ENCODE measurements at places on chromosomes 2 and 18.

DNA sequence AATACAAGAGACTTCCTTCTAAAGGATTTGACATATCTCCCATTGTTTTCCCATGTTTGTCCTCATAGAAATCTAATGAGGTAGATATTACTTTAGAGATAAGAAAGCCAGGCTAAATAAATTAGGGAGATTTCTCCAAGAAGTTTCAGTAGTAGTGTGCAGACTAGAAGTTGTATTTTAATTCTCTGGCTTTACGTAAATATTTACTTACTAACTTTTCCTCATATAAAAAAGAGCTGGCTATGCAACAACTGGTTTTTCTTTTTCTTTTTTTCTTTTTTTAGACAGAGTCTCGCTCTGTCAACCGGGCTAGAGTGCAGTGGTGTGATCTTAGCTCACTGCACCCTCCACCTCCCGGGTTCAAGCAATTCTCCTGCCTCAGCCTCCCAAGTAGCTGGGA, 60.6 kb upstream of the ACYP2 start:
- no peak for DNase-seq

DNA sequence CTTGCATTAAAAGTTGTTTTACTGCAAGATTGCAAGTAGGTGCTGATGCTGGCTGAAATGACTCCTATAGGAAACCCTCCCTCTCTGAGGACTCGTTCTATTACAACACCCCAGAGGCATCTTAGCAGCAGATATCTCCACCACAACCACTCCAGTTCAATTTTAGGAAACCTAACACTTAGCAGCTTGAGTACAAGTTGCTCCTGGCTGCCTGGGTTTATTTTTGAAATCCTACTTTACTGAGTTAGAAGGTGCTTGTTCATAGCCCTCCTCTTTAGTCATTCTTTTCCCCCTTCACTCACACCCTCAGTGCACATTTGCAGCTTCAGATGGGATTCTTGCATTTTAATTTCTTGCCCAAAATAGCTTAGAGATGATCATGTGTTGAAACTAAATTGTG, 111.5 kb downstream of the MTCL1 start:
- no peak for DNase-seq

- DNase-seq, result no peak
Observed at GRCh38 chr2:1742681-1743395, 1.5 kb downstream of the PXDN start.

GRCh38 chr2:37326866-37327634, 2.4 kb upstream of the PRKD3 start:
- no peak for DNase-seq

DNA sequence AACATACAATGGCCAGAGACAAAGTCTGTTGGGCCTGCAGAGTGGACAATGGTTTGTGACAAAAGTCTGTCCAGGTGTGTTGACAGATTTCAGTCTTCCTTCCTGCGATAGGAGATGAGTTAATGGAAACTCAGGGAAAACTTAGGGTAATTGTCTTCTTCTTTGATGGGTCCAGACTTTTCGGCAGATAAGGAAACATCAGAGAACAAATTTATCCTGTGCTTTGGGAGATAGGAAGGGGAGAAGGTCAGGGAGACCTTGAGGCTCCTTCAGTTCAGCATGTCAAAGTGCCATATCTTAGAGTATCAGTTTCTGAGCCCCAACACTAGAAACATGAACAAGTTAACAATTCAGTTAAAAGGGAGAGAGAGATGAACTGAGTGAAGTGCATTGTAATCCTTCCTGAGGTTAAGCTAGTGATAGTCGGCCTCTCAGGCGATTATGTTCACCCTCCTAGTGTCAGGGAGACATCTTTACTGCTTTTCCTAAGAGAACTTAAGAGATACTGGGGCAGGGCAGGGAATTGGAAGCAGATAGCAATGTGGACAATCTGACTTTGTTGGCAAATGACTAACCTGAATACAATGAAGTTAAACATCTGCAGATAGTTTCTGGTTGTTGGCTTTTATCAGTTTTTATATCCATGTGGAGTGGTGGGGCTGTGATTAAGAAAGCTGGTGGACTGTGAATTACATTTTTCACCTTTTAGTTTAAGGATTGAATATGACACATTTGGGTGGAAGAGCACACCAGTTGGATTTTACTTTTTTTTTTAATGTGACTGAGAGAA, 248.8 kb upstream of the FN1 start:
- DNase-seq, result no peak

- DNase-seq, result no peak
Observed at GRCh38 chr18:3513481-3513880, 63.5 kb downstream of the TGIF1 start.

GRCh38 chr2:190802626-190803209, 77.9 kb upstream of the GLS start:
- no peak for DNase-seq

DNA sequence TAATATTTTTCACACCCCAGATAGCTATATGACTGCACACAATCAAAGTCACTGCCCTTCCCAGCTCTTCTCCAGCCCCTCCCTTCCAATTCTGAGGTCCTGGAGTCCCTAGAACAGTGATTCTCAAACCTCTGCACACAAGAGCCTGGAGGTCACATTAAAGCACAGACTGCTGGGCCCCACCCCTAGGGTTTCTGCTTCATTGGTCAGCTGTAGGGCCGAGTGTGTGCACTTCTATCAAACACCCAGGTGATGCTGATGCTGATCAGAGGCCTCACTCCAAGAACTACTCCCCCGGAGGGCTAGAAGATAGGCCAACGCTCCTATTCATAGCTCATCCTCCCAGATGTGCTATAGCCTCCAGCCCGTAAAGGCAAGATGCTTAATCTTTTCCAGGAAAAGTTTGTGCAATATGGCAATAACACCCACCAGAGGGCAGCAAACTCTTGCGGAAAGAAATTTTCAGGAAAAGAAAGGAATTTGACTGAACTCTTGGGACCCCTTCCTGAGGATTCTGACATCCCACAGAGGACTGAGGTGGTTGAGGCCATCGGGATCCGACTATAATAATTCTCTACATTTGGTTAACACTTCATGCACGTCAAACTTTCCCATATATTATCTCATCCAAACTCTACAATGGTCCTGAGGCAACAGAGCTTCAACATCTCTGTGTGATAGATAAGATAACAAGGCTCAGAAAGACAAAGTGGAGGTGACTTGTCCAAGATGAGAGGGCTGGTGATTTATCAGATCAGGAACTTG, 194.2 kb upstream of the PKDCC start:
- DNase-seq, result peak; percentile 63

DNA sequence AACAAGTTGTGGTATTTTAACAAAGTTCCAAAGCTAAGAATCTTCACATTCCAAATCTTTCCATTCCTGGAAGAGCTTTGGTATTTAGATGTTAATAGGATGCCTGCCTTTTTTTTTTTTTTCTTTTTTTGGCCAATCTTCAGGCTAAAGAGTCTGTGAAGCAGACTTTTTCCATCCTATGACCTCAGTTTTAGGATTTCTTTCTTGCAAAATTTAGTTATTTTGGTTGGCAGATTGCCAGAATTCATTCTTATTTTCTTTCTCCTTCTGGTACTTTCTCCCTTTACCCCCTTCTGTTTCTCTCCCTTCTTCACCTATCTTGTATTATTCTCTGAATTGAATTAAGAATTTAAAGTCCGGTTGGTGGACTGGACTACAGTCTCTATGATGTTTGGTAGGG, 217.8 kb upstream of the REV1 start:
- no peak for DNase-seq

- no peak for DNase-seq
Observed at GRCh38 chr2:239142806-239143205, 258.0 kb downstream of the HDAC4 start.

GRCh38 chr18:9206421-9206820, 69.8 kb downstream of the ANKRD12 start:
- no peak for DNase-seq

GRCh38 chr2:16160281-16161084, 220.1 kb downstream of the MYCN start:
- no peak for DNase-seq

GRCh38 chr2:96587843-96588242, 50.3 kb downstream of the KANSL3 start:
- DNase-seq, result no peak

DNA sequence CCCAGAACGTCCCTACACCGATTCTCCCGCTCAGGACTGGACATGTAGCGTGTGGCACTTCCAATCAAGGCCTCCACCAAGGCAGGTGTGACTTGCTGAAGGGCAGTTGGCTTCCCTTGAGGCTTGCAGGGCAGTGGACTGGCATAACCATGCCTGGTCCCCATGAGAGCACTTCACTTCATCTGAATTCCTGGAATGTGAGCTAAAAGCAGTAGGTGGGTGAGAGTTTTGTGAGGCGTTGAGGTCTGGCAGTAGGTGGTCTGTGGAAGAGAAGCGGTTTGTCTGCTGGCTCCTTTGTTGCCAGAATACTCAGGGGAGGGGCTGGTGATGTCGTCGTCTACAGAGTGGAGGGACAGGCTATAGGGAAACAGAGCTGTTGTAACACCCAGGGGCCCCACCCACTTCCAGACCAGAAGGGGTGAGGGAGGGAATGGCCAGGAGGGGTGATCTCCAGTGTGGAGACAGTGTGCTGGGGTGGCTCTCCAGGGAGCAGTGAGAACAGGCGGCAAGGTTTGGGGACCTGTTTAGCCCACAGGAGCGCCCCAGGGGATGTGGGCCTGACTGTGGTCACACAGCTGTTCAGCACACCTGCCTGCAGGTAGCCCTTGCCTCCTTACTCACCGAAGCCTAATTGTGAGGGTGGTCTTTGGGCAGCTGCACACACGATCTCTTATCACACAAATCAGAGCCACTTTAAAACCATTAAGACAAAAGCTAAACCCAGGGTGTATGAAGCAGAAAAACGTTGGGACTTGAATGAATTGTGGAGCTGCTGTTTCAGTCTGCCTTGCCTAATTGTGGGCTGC, 21.5 kb upstream of the ALKAL2 start:
- DNase-seq, result no peak

DNA sequence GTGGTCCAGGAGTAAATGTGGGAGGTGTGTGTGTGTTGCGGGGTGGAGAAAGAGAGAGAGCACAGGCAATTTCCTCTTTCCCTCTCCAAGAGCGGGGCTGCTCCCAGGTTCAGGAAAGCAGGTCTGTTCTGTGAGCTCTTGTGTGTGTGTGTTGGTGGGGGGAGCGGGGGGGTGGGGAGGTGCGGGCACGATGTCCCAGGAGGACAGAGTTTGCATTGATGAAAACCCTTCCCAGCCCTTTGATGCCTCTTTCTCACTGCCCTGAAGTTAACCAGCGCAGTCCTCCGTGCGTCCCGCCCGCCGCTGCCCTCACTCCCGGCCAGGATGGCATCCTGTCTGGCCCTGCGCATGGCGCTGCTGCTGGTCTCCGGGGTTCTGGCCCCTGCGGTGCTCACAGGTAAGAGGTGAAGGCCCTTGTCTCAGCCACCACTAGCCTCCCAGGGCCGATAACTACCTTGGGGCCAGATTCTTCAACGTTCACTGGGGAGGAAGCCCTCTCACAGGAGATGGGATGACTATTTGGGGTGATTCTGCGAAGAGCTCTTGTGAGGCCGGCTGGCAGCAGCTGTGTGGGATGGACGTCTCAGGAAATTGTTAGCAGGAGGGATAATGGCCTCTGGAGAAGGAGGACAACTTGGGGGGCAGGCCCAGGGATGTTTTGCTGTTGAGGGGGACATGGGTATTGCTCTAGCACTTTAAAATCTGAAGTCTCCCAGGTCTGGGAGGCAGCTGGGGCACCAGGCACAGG, at the start of gene SNORC:
Gene SNORC (plus strand): TSS at position 247 of the 748 bp plus-strand sequence. CDS start 78 bp downstream, at position 325.
- no peak for DNase-seq

GRCh38 chr18:35775887-35776286, 194.3 kb downstream of the GALNT1 start:
- no peak for DNase-seq

DNA sequence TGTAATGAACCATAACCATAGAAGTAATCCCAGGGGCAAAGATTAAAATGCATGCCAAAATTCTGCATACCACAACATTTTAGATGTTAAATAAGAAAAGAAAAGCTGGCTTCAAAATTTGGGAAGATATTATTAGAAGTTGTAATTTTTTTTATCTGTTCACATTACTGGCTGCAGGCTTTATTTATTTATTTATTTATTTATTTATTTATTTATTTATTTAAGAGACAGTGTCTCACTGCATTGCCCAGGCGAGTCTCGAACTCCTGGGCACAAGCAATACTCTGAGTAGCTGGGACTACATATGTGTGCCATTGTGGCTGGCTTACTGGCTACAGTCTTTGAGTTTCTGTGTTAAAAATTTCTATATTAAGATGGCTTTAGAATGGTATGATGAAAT, 66.5 kb upstream of the PNPT1 start:
- no peak for DNase-seq

DNA sequence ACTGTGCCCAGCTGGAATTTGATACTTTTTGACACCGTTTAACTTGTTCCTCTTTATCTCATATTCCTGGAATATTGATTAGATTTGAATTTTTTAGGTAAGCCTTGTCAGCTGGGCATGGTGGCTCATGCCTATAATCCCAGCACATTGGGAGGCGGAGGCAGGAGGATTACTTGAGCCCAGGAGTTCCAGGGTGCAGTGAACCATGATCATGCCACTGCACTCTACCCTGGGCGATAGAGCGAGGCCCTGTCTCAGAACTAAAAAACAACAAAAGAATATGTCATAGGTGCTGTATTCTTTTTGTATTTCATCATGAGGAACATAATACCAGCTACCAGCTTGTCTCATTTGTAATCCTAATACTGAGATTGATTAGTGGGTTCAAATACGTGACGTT, 90.3 kb downstream of the ZNF532 start:
- no peak for DNase-seq

DNA sequence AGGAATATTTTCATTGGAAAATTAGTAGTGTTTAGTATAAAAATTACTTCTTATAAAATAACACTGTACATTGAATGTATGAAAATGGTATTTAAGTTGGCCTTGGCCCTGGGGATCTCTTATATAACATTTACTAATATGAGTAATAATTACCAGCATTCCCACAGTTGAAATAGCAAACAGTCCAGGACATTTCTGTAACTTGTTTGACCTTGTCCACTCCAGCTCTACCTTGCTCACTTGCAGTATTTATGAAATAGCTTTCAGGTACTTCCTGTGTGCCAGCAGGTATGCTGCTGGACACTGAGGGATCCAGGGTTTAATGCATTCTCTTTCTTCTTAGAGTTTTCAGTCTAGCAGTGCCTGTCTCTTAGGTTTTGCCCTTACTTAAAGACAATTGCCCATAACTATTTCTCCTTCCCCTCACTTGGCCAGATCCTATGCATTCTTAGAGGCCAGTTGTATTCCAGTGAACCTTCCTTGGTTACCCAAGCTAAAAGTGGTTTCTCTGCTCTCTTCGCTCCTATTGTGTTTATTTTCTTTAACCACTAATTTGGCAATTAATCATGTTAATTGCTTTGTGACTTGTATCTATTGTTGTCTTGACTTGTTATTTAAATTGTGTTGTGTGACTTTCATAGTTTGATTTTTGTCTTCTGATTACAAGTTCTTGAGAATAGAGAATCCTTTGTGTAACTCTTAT, 25.9 kb downstream of the BABAM2 start:
- no peak for DNase-seq

GRCh38 chr18:58803978-58804377, 60.7 kb upstream of the ZNF532 start:
- DNase-seq, result no peak

DNA sequence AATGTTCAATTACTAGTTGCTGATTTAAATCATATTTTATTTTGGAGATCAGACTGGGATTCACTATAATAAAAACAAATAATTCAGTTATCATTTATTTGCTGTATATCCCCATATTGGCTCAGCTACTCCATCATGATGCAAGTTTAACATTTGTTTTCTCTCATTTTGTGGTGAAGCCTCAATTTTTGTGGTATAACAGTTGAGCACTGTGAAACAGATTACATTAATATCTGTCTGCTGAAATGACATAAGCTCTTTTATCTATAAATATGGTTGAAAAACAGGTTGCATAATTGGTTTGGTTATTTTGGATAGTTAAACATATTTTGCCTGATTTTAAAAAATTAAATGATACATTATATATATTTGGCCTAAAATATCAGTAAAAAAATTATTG, 67.7 kb downstream of the DPP4 start:
- no peak for DNase-seq
